ENCODE measurements at places on chromosomes 16 and 17. TPM values are rescaled to one million over a fixed set of nuclear protein-coding genes. Genes with fewer than 3 reads are reported as not detected.

The TNS4 gene
- not detected for total RNA-seq

The EXOC3L1 gene
- total RNA-seq = 0.26 TPM

The LCMT1 gene
- 49.6 TPM for total RNA-seq

The C1QTNF1 gene
- 45.2 TPM for total RNA-seq

The CCDC92B gene
- total RNA-seq = not detected

GRCh38 chr17:66610361-66611133, 224.4 kb upstream of the CACNG5 start:
- no peaks in the 10 kb centered on the region for H3K36me3 ChIP-seq
- H3K27ac ChIP-seq = no peak overlapping the region
- DNase-seq = no peak
- no peaks in the 10 kb centered on the region for H3K27me3 ChIP-seq

GRCh38 chr17:43449470-43450248, 34.1 kb upstream of the DHX8 start:
- no peak overlapping the region for H3K4me3 ChIP-seq
- no peaks in the 10 kb centered on the region for H3K4me1 ChIP-seq
- H3K27ac ChIP-seq = no peak overlapping the region
- H3K27me3 ChIP-seq = no peaks in the 10 kb centered on the region
- no peaks in the 10 kb centered on the region for H3K36me3 ChIP-seq
- DNase-seq = peak; percentile 47

DNA sequence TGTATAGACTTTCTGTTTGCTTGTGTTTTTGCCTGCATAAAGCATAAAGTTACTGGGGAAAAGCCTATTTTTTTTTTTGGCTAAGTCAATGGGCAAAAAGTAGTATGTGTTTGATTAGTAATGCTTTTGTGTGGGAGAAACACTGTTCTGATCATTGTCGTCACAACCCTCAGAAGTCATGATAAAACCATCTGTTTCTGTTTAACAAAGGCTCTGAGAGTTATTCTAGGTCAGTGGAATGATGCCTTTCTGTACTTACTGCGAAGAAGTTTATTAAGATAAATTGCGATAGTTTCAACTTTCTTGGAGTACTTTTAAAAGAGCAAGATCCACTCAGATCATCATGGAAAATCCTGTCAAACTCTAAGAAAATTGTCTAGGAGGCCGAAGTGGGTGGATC, 80.9 kb downstream of the PRKCA start:
- H3K4me3 ChIP-seq = no peak overlapping the region
- peak overlapping the region; percentile 56 for H3K27ac ChIP-seq
- H3K4me1 ChIP-seq = peaks cover 7% of the 10 kb centered on the region
- peak; percentile 97 for DNase-seq
- H3K36me3 ChIP-seq = no peaks in the 10 kb centered on the region
- H3K27me3 ChIP-seq = no peaks in the 10 kb centered on the region

DNA sequence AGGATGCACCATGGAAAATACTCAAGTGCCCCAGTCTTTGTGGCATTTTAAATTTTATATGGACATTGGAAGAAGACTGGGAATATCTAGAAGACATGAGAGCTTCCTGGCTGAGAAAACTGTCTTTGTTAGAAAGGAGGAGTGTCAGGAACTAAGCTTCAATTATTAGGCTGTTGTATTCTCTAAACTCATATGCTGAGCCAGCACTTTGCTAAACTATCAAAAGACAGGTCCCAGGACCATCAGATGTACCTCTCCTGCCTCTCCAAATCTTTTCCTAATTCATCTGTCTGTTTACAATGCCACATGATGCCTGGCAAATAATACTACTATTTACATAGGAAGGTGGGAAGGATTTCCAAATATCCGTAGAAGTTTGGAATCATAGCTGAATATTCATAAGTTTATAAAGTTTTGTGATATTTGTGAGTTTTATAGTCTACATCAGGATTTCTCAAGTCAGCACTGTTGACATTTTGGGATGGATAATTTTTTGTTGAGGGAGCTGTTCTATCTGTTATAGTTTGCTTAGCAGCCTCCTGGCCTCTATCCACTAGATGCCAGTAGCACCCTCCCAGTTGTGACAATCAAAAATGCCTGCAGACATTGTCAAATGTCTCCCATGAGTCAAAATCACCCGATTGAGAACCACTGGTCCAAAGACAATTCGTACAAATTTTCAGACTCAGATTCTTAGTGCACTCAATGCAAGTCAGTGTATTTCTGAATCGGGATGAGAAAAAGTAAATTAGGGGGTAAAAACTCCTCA, 61.2 kb upstream of the NETO2 start:
- no peaks in the 10 kb centered on the region for H3K27me3 ChIP-seq
- H3K36me3 ChIP-seq = no peaks in the 10 kb centered on the region
- H3K4me3 ChIP-seq = no peak overlapping the region
- no peak for DNase-seq
- H3K4me1 ChIP-seq = no peaks in the 10 kb centered on the region

- H3K4me3 ChIP-seq = no peak overlapping the region
- peak; percentile 31 for DNase-seq
- H3K27me3 ChIP-seq = no peaks in the 10 kb centered on the region
- no peak overlapping the region for H3K27ac ChIP-seq
- no peaks in the 10 kb centered on the region for H3K36me3 ChIP-seq
These were observed 48.4 kb upstream of the KDM8 start for GRCh38 chr16:27154705-27155521.

- no peaks in the 10 kb centered on the region for H3K36me3 ChIP-seq
- no peak for DNase-seq
- no peaks in the 10 kb centered on the region for H3K4me1 ChIP-seq
- H3K4me3 ChIP-seq = no peak overlapping the region
- H3K27me3 ChIP-seq = no peaks in the 10 kb centered on the region
- H3K27ac ChIP-seq = no peak overlapping the region
These were observed 103.5 kb upstream of the NOG start for GRCh38 chr17:56489980-56490379.

DNA sequence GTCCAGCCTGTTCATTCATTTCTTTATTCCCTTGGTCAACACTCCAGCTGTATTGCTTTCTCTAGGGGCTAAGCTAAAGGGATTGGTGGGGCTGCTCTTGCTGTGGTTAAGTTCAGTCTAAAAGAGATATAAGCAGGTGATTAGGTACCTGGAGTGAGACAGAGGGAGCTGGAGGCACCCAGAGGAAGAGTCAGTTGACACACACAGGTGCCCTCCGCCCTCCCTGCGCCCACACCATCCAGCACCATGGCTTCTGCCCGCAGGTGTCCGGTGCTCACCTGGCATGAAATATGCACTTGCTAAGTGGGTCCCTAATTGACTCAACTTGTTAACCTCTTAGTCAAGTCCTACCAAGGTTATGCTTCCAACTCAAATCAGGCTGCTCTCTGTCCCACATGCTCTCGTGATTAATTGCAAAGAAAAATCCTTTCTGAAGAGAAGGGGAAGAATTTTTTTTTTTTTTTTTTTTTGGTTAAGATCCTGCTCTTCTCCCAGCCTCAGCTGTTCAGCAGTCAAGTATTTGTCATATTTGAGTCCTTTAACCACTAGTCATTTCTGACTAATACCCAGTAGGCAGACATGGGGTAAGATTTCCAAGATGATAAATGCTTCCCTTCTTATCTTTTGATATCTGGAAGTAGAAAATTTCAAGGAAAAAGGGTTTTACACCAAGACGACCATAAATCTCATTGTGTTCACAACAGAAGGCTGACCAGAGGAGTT, 199.8 kb upstream of the WSCD1 start:
- no peaks in the 10 kb centered on the region for H3K27me3 ChIP-seq
- H3K27ac ChIP-seq = no peak overlapping the region
- H3K36me3 ChIP-seq = no peaks in the 10 kb centered on the region

DNA sequence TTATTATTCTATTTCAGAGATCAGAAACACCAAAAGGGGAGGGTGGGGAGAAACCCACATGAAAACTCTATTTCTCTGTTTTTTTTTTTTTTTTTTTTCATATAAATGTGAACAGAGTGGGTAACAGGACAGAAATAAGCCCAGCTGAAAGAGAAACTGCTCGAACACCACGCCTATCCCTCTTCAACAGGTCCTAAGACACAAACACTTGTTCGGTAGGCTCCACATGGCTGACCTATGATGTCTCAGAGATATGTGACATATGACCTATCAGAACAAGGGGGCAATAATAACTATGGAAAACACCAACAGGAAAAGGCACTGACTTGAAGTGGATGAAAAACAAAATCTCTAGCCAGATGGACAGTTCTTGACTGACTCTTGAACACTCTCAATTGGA, 44.8 kb downstream of the PARN start:
- DNase-seq = no peak
- peaks cover 3% of the 10 kb centered on the region for H3K36me3 ChIP-seq
- no peaks in the 10 kb centered on the region for H3K4me1 ChIP-seq
- H3K4me3 ChIP-seq = no peak overlapping the region
- no peak overlapping the region for H3K27ac ChIP-seq
- no peaks in the 10 kb centered on the region for H3K27me3 ChIP-seq

GRCh38 chr17:40474419-40475002, 26.9 kb downstream of the TNS4 start:
- no peak overlapping the region for H3K4me3 ChIP-seq
- DNase-seq = no peak
- H3K36me3 ChIP-seq = no peaks in the 10 kb centered on the region
- H3K27me3 ChIP-seq = no peaks in the 10 kb centered on the region
- H3K4me1 ChIP-seq = peaks cover 16% of the 10 kb centered on the region
- H3K27ac ChIP-seq = no peak overlapping the region

GRCh38 chr16:20675488-20676267, 21.8 kb downstream of the ACSM1 start:
- no peak overlapping the region for H3K4me3 ChIP-seq
- no peak overlapping the region for H3K27ac ChIP-seq
- no peaks in the 10 kb centered on the region for H3K4me1 ChIP-seq
- H3K36me3 ChIP-seq = no peaks in the 10 kb centered on the region

Data from fibroblast of lung (primary cell).